ENCODE measurements at places on chromosomes 6 and 20.

DNA sequence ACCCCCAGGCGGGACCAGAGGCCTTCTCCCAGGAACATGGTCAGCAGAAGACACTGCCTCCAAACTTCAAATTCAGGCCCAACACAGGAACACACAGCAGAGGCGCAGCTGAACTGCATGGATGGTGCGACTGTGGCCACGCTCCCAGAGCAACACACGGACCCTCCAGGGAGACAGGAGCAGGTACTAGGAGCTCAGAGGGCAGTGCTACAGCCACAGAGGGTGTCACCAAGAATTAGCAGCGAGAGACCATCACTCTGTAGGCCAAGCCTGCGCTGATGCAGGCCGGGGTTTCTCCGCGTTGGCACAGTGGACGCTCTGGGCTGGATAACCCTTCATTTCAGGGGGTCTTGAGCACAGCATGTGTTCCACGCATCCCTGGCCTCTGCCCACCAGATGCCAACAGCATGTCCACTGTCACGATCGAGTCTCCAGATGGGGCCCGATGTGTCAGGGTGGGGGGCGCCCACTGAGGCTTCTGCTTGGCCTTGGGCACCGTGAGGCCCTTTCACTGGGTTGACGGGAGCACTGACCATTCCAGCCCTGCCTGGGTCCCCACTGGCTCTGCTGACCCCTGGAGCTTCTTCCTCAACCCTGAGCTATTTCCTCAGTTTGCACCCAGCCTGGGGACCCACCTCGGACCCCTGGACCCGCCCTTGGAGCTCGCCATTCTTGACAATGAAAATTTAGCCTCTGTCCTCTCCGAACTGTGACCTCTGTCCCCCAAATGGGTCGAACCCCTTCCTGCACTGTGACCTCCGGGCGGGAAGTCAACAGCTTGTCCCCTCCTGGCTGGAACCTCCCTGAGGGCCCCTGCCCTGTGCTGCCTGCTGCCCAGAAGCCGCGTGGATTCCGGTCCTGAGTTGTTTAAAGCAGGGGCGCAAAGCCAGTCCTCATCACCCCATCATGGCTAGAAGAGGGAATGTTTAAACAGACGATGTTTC, 239.4 kb downstream of the DLL1 start:
- DNase-seq = peak; percentile 11

DNA sequence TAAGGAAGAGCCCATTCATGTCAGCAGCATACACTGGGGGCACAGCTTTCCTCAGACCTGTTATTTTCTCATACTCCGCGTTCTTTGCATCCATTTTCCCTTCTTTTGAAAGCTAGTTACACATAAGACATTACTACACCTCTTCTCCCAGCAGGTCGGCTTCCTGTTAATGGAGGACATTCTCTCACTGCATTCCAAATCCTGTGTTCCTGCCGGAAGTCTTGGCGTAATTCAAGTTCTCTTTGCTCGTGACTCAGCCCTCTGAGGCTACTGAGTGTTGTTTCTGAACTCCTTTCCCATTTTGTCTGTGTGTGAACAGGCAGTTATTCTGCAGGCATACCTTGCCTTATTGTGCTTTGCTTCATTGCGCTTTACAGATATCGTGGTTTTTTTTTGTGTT, 97.5 kb upstream of the ZBTB24 start:
- DNase-seq = no peak

- DNase-seq = peak; percentile 24
Observed at GRCh38 chr6:20875369-20875963, 341.2 kb downstream of the CDKAL1 start.

- no peak for DNase-seq
Observed at GRCh38 chr6:140370976-140371870, 996.8 kb upstream of the CITED2 start.

- DNase-seq = no peak
Observed at GRCh38 chr6:71737953-71738352, 148.4 kb upstream of the RIMS1 start.

- no peak for DNase-seq
Observed at GRCh38 chr20:32184961-32185603, 22.5 kb downstream of the PLAGL2 start.

GRCh38 chr6:105482227-105482844, 79.5 kb upstream of the PREP start:
- no peak for DNase-seq

- no peak for DNase-seq
Observed at GRCh38 chr6:40563111-40563510, 24.1 kb downstream of the LRFN2 start.

DNA sequence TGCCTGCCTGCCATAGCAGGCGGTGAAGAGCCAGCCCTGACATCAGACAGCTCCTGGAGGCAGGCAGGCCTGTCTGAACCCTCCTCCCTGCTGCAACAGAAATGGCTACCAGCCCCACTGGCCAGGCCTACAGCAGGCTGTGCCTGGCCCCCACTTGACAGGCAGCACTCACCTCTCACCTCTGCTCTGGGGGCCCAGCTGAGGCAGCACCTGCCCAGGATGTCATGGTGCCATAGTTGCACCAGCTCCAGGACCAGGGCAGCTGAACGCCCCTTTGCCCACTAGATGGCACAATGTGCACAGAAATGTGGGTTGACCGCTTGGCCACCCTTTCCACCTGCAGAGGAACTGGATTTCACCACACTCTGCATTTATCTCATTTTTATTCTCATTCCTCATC, 30.6 kb downstream of the MRPL14 start:
- DNase-seq = peak; percentile 82

DNA sequence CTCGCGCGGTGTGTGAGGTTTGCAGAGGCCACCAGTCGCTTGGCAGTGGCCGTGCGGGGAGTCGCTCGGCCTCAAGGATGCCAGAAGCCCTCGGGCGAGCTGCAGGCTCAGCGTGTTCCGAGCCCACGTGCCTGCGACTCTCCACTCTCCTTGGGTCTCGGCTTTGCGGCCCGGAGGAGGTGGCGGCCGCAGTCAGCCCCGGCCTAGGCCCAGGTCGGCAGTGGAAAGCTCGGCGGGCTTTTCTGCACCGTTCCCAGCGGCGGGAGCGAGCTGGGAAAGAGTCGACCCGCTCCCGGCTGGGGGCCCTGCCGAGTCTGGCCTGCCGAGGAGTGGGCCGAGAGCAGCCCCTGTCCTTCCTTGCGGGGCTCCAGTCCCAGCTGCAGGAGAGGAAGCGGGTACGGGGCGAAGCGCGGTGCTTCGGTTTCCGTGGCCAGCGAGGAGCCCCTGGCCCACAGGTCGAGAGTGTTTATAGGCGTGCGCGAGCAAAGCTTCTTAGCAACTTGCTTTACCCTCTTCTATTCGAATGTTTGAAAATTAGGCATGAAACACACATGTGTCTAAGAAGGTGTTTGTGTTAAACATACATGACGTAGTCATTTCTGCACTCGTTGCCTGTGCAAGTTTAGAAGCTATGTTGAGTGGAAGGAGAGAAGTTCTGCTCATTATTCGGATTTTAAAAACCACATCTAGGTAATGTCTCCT, 5.6 kb downstream of the FOXC1 start:
- DNase-seq = peak; percentile 37

GRCh38 chr6:168542301-168542700, 101.3 kb downstream of the SMOC2 start:
- DNase-seq = no peak

DNA sequence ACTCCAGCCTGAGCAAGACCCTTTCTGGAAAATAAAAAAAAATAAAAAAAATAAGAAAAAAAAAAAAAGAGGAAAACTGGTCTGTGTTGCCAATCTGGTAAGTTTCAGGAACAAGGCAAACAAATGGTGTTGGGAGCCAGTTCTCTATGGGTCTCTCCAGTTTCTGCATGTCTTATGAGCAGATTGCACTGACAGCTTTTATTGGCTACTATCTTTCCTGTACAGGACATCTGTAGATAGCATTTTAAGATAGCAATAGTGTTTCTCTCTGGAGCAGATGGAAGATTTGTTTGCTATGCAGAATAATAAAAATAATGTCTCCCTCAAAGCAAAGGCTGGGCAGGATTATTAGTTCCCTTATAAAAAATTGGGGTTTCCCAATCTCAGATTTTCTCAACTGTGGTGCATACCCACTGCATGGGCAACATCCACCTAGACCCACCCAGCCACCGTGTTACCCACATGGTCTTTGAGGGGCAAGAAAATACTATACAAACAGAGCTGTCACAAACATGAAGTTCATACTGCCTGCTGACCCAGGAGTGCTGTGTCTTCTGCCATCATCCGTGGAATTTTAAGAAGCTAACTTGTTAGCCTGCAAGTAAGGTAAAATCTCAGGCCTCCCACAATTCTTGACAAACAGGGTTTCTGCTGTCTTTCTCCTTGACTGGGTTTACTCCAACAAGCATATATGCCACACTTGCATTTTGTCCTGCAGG, 9.5 kb downstream of the GMDS start:
- no peak for DNase-seq

GRCh38 chr6:13234130-13234529, 94.2 kb downstream of the TBC1D7 start:
- no peak for DNase-seq

DNA sequence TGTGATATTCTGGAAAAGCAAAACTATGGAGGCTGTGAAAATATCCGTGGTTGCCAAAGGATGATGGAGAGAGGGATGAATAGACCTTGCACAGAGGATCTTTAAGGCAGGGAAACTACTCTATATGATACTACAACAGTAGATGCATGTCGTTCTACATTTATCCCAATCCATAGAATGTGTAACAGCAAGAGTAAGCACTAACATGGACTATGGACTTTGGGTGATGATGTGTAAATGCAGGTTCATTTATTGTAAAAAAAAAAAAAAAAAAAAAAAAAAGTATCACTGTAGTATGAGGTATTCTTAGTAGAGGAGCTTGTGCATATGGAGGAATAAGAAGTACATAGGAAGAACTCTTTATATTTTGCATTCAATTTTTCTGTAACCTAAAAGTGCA, 507.5 kb downstream of the PHF3 start:
- DNase-seq = no peak

- no peak for DNase-seq
Observed at GRCh38 chr20:51494241-51495110, 48.0 kb downstream of the NFATC2 start.

GRCh38 chr6:122264557-122264956, 134.9 kb upstream of the HSF2 start:
- DNase-seq = no peak

GRCh38 chr6:47000842-47001241, 41.3 kb downstream of the ADGRF1 start:
- no peak for DNase-seq

DNA sequence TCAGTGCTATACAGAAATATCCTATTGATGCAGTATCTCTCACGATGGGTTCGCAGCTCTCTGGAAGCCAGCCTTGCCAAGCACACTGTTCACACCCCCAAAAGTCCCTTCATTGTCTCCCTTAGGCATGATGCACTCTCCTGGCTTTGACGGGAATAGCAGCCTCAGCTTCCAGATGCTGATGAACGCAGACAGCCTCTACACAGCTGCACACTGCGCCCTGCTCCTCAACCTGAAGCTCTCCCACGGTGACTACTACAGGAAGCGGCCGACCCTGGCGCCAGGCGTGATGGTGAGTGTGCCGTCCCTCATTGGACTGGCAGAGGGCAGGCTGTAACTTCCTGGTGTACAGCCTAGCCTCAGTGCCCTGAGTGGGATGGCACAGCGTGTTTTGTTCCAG, 60.0 kb upstream of the PBOV1 start:
- no peak for DNase-seq
